Activated CD4-positive, alpha-beta T cell treated with anti-CD3 and anti-CD28 coated beads, Interleukin-2, amount 10 ng/mL, durations not matched to agents 24 days and 14 days (primary cell): ENCODE measurements at places on chromosomes 7 and 10.

- DNase-seq: no peak
These were observed 61.4 kb downstream of the ZRANB1 start for GRCh38 chr10:125003146-125003900.

DNA sequence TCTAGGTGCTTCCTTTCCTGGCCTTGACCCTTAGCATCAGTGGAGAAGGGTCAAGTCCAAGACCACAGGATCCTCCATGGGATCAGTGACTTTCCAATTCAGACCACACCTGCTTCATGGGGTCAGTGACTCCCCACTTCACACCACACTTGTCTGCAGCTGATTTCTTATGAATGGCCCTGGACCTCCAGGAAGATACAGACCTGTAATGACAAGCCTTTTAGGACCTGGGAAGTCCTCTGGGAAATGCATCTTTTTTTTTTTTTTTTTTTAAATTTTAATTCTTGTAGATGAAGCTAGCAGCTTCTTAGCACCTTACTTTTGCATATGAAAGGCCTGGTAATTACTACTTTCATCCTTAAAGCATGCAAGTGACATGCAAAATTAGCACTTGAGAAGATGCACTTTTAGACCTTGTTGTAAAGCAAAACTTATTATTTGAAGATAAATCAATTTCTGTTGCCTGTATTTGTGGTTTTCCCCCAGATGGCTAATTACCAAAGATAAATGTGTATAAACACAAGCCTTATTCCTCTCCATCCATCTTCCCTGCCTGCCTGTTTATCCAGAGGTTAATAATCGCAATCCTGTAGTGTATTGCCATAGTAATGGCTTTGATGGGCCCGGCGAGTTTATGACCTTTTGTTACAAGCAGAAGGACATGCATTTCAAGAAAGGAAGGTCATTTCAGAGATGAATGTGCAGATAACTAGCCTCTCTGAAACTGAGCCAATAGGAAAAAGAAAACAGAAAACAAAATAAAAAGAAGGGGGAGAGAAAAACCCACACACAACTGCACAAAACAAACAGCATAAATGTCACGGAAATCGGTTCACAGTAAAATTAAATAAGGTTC lies 1018.7 kb downstream of the TYW1 start:
- no peak for DNase-seq

- peak; percentile 56 for DNase-seq
These were observed 45.3 kb downstream of the NRG3 start for GRCh38 chr10:81920213-81920829.

- DNase-seq: no peak
These were observed 42.9 kb downstream of the HK1 start for GRCh38 chr10:69321039-69321715.

GRCh38 chr10:120552262-120552661 lies 95.2 kb downstream of the PLPP4 start:
- DNase-seq: no peak

DNA sequence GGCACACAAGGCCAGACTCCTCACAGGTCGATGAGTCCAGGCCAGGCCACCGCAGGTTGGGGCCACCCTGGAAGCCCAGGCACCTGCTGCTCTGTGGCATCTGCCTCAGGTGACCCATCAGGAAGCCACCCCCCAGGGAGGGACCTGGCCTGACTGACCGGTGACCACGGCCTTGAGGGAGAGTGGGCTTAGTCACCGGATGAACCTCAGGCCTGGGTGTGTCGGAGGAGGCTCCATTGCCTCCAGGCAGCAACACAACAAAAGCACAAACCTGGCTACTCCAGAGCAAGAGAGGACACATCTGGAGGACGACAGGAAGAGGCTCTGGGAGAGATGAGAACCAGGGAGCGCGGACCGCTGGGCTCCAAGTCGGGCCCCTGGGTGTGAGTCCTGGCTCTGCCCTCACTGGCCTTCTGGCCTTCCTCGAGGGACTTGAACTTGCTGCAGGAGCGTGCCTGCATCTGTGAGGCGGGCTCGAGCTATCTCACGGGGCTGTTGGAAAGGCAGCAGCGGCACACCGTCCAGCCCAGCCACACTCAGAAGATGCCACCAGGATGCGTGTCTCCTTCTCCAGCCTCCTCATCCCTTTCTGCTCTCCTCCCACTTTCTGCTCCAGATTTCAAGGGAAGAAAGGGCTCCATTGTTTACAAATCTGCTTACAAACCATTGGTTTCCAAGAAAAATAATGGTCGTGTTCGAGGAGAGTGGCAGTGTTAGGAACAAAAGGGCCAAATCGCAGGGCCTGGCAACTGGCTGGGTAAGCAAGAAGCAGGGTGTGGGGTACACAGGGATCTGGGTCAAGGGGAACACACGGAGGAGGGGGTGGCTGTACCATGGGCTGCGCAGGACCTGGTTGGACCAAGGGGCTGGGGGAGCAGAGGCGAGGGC lies 152.9 kb downstream of the ADAM12 start:
- no peak for DNase-seq

DNA sequence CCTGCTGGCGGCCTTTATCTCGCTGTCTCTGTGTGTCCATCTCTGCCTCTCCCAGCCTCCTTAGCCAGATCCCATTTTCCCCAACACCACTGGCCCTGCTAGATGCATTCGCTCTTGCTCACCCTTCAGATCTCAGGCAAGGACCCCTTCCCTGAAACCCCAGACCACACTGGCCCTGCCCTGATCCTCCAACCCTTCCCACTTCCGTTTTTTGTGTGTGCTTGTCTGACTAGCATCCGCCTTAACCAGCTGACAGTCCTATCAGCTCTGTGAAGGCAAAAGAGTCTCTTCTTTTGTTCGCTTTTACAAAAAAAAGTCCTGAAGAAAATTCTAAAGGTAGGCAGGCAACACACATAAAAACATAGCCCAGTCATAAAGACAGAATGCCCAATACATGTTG lies 28.7 kb downstream of the CHST15 start:
- DNase-seq: peak; percentile 56

- DNase-seq: no peak
These were observed 7.5 kb upstream of the ARHGAP22 start for GRCh38 chr10:48612236-48612943.

DNA sequence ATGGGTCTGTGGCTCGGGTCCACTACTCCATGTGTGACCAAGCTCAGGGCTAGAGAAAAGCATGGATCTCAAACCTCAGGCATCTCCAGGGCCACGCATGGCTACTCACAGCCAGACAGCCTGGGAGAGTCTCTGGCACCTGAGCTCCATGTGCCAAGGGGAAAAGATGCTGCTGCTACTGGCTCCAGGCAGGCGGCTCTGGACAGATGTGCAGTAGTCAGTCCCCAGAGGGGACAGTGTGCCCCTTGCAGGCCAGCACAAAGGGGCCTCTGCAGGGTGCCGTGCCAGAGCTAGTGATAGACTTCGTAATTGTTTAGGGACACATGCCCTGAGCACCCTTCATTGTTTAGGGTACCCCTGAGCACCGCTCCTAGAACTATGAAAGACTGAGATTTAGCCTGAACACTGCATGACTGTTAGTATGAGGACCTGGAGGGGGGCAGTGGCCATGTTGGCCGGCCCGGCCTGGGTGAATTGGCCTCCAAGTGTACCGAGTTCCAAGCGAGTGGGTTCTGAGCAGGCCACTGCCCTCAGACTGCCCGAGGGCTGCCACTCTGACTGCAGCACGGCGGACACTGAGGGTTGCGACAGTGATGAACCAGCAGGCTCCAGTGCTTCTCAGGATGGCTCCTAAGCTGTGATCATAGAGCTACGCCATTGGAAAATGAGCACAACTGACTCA lies 80.7 kb downstream of the TCERG1L start:
- DNase-seq: no peak

DNA sequence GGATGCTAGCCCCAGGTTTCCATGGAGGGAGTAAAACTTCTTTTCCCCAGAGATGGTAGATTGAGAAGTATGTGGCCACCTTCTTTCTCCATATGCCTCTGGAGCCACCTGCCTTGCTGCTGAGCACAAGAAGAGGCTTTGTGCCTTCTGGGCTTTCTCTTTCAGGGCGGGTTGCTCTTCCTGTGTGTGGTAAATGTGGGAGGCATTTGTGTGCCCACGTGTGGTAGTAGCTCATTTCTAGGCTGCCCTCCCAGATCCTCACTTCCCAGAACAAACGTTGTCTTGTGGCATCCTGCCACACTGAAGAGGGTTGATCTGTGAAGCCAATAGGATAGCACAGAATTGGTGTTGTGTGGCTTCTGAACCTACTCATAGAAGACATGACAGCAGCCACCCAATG lies 342.0 kb upstream of the PODXL start:
- no peak for DNase-seq

GRCh38 chr7:1812509-1813393 lies 142.7 kb downstream of the ELFN1 start:
- no peak for DNase-seq

DNA sequence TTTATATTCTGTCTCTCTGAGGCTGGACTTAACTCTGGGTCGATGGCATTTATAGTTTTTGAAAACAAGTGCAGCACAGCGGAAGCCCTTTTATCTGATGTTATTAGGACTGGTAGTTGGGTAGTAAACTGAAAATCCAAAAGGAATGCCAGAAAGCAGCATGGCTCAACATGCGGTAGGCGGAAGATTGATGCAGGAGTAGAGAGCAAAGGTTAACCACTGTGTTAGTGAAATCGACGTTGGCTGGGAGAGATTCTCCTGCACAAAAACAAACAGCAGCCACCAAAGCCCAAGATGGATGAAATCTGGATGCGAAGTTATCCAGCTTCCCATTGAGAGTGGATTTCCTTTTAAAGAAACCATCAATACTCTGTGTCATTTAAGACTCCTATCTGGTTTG lies 54.5 kb upstream of the EMX2 start:
- no peak for DNase-seq

GRCh38 chr7:15280078-15280733 lies 281.6 kb downstream of the AGMO start:
- no peak for DNase-seq

DNA sequence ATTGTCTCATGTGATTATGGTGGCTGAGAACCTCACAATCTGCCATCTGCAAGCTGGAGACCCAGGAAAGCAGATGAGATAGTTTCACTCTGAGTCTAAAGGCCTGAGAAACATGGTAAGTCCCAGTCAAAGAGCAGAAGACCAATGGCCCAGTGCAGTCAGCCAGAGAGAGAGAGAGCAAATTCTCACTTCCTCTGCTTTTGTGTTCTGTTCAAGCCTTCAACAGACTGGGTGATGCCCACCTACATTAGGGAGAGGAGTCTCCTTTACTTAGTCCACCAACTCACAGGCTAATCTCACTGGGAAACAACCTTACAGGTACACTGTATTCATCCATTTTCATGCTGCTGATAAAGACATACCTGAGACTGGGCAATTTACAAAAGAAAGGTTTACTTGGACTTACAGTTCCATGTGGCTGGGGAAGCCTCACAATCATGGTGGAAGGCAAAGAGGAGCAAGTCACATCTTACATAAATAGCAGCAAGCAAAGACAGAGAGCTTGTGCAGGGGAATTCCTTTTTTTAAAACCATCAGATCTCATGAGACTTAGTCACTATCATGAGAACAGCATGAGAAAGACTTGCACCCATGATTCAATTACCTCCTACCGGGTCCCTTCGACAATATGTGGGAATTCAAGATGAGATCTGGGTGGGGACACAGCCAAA lies 4.7 kb upstream of the FRMPD2 start:
- DNase-seq: no peak

DNA sequence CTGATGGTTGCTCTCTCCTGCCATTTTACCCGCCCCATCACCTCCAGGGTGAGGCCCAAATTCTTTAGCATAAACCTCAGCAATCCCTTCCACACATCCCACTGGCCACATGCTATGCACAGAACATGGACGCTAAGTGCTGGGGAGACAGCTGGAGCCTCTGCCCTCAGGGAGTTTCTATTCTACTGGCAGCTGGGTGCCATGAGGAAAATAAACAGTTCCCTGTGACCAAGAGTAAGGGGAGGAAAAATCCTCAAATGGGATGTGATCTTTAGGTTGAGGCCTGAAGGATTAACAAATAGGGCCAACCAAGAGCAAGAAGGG lies 1.2 kb downstream of the PARP12 start:
- no peak for DNase-seq

- no peak for DNase-seq
These were observed 10.2 kb downstream of the TCF7L2 start for GRCh38 chr10:112960151-112960681.

DNA sequence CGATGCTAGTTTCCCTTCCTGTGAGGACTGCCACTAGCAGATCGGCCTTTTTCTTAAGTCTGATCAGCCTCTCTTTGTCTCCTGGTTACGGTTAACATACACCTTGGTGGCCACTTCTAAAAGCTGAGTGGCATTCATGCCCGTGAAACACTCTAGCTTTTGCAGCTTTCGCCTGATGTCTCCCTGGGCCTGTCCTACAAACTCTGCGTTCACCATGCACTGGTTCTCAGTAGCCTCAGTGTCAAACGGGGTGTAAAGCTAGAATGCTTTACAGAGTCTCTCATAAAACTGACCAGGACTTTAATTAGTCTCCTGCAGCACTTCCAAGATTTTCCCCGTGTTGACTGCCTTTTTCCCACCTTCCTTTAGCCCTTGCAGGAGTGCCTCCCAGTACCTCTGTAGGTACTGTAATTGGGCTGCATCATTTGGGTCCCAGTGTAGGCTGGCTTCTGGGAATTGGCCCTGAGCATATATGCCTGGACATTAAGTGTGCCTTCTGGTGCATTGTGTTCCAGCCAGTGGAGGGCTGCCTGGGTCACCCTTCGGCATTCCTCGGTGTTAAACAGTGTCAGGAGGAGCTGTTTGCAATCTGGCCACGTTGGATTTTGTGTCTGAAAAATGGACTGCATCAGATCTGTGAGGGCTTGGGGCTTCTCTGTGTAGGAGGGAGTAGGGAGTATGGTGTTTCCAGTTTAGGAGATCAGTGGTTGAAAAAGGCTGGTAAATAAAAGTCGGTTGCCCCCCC lies 6.5 kb upstream of the ZNF117 start:
- no peak for DNase-seq

DNA sequence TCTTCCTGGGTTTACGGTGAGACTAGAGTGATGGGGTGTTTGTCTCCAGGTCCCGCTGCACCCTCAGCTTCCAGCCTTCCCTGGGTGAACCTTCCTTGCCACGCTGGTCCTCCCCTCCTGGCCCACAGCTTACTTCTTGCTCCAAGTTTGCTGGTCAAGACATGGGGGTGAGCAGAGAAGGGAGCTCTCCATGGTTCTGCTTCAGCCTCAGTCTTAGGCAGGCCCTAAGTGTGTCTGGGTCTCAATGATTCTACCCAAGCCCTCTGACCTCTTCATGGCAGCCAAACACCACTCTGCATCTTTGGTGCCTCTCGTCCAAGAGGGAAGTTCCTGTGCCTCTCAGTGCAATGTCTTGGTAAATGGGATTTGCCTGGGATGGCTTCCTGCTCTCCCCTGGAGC lies 356.5 kb upstream of the KLF6 start:
- peak; percentile 62 for DNase-seq

DNA sequence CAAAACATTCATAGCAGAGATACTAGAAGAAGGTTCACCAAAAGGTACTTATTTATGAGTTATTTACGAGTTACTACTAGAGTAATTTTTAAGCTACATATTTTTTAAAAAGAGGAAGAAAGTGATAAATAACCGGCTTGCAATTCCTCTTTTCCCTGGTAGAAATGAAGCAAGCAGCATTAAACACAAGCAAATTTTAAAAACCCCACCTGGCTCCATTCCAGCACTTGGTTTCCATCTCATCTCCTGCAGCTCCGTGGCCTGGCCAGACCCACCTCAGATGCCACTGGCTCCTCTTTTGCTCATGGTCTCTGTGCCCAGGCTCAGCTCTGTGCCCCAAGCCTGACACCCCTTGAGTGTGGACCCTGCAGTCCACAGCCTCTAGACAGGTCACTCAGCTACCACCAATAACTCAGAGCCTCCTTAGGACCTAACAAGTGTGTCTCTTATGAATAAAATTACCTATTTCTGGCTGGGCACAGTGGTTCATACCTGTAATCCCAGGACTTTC lies 479.5 kb downstream of the TNS3 start:
- no peak for DNase-seq

- no peak for DNase-seq
These were observed 122.5 kb downstream of the OAT start for GRCh38 chr10:124296121-124296812.
